ENCODE measurements at places on chromosomes 6 and 20.

DNA sequence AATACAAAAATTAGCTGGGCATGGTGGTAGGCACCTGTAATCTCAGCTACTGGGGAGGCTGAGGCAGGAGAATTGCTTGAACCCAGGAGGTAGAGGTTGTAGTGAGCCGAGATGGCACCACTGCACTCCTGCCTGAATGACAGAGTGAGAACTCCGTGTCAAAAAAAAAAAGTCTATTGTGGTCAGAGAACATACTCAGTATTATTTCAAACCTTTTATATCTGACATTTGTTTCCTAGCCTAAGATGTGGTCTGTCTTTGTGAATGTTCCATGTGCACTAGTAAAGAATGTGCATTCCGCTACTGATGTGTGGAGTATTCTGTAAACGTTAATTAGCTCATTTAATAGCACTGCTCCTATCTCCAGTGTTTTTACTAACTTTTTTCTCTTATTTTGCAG lies 11.7 kb downstream of the RAB22A start:
- no peak for DNase-seq

DNA sequence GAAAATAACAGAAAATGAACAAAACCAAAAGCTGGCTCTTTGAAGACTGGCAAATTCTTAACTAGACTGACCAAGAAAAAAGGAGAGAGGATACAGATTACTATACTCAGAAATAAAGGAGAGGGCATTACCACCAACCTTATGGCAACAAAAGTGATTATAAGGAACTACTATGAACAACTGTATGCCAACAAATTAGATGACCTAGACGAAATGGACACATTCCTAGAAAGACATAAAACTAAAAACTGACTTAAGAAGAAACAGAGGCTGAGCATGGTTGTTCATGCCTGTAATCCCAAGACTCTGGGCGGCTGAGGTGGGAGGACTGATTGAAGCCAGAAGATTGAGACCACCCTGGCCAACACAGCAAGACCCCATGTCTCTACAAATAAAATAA lies 33.5 kb downstream of the TRPC4AP start:
- DNase-seq: no peak

GRCh38 chr6:147109707-147110106 lies 94.5 kb upstream of the STXBP5 start:
- DNase-seq: no peak

GRCh38 chr20:38727607-38728190 lies 3.4 kb downstream of the SLC32A1 start:
- DNase-seq: no peak

GRCh38 chr20:53872081-53872541 lies 198.3 kb downstream of the BCAS1 start:
- DNase-seq: no peak

DNA sequence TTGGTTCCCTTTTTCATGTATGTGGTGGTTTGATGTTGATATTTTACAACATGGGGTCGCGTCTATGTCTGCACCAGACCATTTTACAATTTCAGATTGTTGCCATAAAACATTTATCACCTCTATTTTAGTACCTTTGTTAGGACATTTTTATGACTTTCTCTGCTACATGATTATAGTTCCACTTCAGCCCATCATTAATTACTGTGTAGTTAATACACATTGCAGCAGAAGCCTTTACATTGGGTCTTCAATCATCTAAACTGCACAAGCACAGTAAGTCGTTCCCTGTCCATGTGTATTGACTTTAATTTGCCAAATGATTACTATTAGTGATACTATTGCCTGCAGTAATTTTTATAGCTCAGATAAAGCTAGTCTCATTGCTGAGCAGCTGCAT lies 15.7 kb upstream of the TMEM217 start:
- DNase-seq: no peak

- DNase-seq: no peak
Measured at GRCh38 chr6:35165630-35166071, 24.5 kb upstream of the TCP11 start.

GRCh38 chr20:63504642-63505041 lies 5.8 kb upstream of the EEF1A2 start:
- no peak for DNase-seq

- no peak for DNase-seq
Measured at GRCh38 chr20:49904440-49905214, 10.7 kb downstream of the SPATA2 start.

DNA sequence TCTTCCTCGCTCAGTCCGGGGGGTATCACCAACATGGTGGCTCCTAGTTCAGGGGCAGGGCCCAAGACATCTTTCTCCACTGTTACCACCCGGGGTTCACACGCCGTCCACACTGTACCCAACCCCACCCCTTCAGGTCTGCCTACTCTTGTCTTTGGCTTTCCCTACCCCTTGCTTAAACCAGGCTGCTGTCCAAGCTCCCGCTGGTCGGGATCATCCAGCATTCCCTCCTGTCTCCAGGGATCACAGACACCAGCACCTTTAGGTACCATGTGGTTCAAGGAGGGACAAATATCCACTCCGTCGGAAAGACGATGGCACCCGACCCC lies 395 bp downstream of the NELFE start:
- no peak for DNase-seq

DNA sequence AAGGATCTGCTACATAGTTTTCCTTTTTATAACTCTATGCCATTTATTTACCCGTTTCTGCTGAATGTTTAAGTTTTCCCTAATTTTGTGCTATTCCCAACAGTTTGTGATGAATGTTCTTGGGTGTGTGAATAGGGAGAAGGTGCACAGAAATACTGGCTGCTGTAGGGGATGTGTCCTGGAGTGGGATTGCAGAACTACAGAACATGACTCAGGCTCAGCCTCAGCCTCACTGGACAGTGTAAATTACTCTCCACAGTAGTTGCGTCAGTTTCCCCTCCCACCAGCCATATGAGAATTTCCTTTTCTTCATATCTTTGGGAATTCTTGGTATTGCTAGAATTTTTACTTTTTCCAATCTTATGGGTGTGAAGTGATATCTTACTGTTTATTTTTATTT lies 57.0 kb downstream of the SLX4IP start:
- DNase-seq: no peak

Data from brain pericyte (primary cell).